ENCODE measurements at places on chromosomes 2 and 18.

GRCh38 chr2:69437751-69438154 lies 518 bp upstream of the NFU1 start:
- no peak for DNase-seq

DNA sequence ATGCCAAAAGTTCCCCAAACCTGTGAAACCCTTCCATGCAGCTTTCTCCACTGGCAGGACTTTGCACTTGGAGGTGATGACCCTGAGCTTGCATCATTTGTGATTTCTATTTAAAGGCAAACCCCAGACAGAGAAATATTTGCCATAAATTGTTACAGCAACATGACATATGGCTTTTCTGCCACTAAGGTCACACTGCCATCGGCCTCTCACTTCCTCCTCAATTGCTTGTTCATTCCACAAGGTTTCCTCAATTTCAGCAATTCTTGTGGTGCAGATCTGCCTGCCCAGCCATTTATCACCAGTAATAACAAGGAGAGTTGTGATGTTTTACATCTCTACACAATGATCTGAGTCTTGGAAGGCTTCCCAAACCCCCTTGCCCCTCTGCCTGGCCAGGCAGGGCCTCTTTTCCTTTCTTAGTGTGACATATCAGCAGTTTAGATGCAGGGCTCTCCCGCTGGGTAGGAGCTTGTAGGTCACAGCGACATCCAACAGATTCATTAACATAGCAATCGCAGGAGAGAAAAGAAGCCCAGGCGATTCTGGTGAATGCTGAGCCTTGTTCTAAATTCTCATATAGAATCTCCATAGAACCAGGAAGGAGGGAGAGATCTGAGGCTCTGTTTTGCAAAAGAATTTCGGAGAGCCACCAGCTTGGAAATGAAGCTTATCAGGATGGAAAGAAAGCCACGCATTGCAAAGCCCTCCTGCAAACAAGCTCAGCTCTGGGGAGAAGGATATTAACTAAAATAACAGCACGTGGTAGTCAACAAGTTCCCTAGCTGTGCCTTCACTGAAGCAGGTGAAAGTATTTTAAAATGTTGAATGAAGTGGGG lies 46.7 kb upstream of the ITGA6 start:
- DNase-seq: no peak

GRCh38 chr18:8366656-8367055 lies 242.6 kb upstream of the RAB12 start:
- DNase-seq: no peak

DNA sequence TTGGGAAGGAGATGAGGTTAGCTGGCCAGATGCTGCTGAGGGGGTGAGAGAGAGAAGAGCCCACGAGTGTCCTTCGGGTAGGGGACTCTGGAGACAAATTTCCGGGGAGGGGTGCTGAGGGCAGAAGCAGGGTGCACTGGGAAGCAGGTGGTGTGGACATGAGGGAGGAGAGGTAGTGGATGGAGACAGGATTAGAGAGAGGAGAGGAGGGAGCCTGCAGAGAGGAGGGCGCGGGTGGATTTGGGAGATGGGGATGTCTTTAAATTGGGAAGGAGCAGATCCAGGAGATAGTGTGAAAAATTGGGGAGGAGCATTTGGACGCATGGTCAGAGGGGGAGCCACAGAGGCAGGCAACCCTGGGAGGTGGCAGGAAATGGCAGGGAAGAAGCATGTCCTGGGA lies 154.7 kb downstream of the DYSF start:
- no peak for DNase-seq

GRCh38 chr2:48131539-48132270 lies 225.4 kb upstream of the FBXO11 start:
- no peak for DNase-seq

- DNase-seq: peak; percentile 6
Observed at GRCh38 chr18:8423051-8423557, 186.1 kb upstream of the RAB12 start.

GRCh38 chr18:48100165-48100575 lies 169.7 kb upstream of the SMAD2 start:
- DNase-seq: no peak

DNA sequence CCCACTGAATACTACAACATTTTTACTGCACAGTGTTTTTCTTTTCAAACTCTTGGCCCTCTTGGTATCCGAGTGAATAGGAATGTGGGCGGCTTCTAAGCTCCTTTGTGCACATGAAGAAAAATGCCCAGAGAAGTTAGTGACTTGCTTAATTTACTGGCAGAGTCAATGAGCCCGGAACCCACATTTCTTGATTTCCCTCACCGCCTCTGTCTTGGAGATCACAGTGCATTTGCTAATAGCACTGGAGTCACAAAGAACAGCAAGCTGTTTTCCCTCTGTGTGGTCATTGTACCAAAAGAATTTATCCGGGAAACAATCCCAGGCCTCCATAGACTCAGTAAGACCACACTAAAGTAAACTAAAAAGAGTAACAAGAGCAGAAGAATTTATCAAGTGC lies 18.9 kb downstream of the STON1 start:
- DNase-seq: peak; percentile 21

DNA sequence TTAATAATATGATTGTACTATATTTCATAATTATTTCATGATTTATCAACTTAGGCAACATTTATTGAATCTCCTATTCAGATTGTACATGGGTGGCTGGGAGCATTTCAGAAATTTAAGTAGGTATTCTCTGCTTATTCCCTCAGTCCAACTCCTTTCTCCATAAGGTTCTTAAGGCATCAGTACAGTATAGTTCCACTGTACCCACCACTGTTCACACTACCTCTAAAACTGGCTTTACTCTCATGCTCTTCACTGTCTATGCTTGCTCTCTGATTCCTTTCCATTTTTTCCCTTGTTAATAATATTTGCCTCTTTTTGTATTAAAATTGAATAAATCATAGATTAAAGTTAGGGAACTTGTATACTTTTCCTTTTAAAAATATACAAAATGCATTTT lies 89.8 kb downstream of the EHBP1 start:
- DNase-seq: no peak

- DNase-seq: no peak
Observed at GRCh38 chr2:60551240-60552077, 2.0 kb downstream of the BCL11A start.

DNA sequence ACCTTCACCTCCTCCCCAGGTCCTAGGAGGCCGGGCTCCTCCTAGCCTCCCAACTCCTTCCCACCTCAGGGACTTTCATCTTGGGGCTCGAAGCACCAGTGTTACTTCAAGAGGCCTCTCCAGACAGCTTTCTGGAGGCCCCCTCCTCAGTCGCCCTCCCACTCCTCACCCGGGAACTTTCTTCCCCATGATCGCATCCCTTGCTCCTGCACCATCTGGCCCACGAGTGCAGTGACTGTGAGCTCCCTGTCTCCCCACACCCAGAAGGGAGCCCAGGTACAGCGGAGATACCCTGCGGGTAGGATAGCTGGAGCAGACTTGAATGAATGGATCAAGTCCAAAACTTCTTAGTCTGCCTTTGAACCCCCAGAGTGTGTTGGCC lies 6.1 kb downstream of the ERFE start:
- DNase-seq: no peak

DNA sequence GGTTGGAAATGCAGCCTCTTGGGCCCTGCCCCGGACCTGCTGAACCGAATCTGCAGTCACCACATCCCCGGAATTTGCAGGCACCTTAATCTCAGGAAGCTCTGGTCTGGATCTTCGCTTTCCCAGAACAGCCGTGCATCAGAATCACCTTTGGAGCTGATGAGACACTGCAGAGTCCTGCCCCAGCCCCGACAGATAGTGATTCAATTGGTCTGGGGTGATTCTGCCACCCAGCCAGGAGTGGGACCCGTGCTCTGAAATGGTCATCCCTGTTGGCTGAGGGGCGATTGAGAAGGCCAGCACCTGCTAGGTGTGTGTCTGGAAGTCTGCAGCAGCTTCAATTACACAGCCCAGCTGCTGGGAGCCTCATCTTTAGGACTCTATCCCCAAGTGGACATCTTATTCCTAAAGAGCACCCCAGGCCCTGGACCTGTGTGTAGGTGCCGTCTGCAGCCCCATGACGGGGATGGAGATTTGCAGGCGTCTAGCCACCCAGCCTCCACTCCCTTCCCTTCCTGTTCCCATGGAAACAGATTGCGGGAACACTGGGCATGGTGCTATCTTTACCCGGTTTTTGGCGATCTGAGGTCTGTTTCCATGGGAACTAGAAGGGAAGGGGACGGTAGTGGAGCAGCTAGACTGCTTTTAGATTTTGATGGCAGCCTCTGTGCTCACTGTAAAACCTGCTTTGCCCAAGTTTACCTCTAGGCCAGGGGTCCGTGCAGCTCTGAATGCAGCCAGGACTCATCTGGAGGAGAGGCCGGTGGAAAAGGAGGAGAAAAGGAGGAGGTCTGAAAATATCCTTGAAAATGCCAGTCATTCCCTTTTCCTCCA lies 156.1 kb downstream of the LDLRAD4 start:
- DNase-seq: no peak

DNA sequence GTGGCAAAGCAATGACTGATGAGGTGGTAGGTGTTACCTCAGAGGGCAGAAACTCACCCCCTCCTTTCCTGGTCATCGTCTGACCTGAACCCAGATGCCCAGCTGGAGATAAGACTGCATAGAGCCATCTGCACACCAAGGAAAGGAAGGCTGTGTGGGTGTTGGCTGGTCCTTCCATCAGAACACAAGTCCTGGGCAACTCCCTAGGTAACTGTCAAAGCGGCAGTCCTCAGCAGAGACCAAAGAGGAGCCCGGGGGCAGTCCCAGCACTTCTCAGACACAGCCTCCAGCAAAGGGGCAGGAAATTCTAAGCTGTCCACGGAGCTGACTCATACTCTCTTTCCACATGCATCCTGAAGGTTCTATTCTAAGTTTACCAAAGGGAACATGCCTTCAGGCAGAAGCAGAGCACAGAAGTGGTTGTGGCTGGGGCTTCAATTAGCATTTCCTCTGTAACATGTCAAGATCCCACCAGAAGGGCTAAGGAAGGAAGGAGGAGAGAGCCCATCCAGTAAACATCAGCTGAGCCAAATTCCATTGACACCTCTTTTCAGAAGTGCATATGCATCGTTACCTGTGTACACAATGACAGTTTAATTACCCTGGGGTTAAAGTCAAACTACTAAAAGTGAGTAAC lies 54.7 kb downstream of the SPRED2 start:
- no peak for DNase-seq

DNA sequence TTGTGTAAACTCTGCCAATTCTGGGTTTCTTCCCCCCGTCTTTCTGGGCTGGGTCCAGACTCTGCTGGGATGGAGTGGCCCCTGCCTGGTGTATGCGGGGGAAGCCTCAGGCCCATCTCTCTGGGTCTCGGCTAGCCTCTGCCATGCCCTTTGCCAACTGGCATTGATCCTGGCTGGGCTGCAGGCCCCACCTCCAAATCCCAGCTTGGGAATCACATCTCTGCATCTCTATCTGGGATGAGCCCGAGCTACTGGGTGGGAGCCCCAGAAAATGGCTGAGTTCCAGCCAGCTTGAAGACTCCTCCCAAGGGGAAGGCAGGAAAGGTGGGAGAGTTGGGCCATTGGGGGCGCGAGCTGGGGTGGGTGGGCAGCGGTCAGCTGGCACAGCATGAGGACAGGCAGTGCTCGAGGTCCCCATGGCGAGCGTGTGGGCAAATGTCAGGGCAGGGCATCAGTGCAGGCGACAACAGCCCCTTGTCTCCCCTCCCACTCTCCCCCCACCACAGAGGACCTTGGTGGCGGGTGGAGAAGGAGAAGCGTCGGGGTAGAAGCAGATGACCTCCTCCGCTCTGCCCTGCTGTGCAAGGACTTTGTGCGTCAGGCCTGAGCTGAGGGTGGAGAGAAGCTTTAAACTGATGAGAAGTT lies 139.4 kb downstream of the ASB1 start:
- DNase-seq: no peak

DNA sequence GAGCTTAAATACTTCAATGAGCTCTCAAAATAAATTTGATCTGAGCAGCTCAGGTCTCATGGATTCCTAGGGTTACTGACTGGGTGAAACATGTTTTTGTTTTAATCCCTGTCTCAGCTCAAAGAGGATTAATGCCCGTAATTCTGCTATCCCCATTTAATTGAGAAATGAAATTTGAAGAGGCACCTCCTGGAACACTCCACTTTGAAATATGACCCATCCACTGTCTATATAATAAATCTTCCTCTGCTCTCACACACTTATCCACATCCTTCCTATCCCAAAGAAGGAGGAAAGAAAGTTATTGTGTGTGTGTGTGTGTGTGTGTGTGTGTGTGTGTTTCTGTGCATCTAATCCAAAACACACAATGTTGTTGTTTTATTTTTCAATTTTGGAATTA lies 2082.4 kb upstream of the PIK3C3 start:
- no peak for DNase-seq

- DNase-seq: no peak
Observed at GRCh38 chr2:148817210-148817708, 57.8 kb upstream of the KIF5C start.

DNA sequence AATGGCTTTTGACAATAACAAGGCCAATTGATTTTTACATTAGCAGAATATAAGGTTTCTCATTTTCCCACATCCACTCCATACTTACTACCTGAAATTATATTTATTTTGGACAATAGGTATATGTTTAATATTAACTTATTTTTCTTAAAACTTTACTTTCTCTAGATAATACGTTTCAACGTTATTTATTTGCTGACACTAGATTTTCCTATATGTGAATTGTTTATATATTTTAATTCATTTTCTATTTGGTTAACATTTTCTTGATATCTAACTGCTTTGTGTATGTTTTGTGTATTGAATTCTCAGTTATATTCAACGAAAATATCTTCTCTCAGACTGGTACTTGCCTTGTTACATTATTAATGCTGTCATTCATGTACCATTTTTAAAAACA lies 199.9 kb upstream of the TMEFF2 start:
- no peak for DNase-seq

DNA sequence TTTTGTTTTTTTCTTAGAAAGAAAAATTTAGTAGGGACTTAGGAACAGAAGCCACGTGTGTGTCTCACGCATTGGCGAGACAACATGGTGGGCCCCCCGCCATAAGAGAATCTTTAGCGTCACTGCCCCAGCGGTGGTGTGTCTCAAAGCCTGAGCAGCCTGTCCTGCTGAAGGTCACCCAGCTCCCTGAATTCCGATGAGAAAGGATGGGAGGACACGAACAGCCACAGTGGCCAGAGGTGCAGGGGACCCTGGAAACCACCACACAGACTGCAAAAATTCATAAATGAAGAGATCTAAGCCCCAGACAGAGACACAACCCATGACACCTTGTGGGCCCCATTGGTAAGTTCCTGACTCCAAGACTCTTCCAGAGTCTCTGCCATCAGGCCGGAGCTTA lies 266.1 kb upstream of the RAB6C start:
- no peak for DNase-seq

GRCh38 chr2:46195819-46196218 lies 101.4 kb upstream of the EPAS1 start:
- no peak for DNase-seq

DNA sequence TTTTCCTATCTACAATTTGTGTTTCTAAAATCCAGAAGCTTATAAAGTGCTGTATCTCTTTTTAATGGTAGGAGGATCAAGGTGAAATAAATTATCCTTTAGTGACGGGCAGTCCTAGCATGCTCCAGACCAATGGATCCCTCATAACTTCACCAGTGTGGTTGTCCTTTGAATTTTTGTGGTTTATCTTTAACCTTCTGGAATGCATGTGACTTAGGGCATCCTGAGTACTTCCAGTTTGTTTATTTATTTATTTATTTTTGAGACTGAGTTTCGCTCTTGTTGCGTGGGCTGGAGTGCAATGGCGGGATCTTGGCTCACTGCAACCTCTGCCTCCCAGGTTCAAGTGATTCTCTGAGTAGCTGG lies 40.4 kb downstream of the NUP35 start:
- no peak for DNase-seq
